ENCODE measurements at places on chromosomes 1 and 21.
A peak's percentile ranks its signal among the peaks of the same experiment; 100 is the strongest.

- DNase-seq: no peak
Observed at GRCh38 chr1:160277987-160278386, 6.9 kb downstream of the PEX19 start.

DNA sequence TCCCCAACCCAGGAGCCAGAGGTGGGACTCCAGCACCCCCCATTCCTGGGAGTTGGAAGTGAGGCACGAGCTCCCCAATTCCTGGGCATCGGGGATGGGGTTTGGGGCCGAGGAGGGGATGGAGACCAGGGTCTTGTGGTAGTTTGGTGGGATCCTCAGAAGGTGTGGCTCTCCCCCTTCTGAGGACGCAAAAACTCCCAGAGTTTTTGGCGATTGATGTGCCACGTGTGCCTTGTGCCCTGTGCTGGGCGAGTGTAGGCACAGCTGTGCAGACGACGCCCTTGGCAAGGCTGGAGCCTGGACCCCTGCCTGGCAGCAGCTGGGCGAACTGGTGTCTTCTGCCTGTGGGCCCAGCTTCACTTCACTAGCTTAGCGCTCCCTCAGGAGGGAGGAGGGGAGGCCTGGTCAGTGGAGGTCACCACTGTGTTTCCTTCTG is 2.6 kb downstream of the GUK1 start:
- DNase-seq: no peak

- DNase-seq: peak; percentile 78
Observed at GRCh38 chr1:156502894-156503697, 2.5 kb upstream of the MEF2D start.

DNA sequence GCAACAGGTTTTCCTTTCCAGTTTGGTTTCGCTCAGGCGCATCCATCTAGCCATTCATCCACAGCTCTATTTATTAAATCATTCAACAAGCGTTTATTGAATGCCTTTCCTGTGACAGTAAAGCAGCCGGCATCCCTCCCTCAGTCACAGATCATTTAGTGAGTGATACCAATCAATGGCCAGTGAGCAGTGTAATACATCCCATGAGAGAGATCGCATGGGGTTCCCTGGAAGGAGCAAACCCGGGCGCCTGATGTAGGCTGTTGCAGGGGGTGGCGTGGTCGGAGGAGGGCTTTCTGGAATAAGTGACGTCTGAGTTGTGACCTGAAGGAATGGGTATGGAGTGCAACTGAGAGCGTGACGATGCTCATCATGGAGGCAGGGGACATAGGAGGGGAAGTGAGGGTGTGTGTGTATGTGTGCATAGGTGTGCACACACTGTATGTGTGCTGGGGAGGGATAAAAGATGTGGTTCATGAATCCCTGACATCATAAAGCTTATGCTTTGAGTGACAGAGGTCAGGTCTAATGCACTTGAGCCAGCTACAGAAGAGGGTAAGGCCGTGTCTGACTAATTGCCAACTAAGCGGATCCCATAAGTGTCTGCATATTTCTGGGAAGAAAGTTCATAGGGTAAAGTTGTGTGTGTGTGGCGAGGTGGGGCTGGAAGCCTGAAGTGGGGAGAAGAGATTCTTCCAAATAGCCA is 6.6 kb downstream of the FCMR start:
- no peak for DNase-seq

DNA sequence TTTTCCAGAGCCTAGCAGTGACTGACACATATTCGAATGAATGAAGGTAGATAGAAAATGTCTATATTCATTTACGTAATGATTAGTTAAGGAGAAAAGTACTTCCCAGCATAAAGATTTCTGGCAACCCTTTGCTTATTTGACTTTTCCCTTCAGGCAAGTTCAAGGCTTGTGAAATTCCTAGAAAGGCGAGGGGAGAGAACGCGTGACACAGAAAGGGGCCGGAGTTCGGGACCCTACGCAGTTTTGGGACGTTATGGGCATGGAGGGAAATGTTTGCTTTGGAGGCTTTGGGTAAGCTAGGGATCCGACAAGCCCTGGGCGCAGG is 472 bp upstream of the USP25 start:
- no peak for DNase-seq

- DNase-seq: no peak
Observed at GRCh38 chr1:211247921-211248320, 11.2 kb upstream of the RCOR3 start.

- DNase-seq: no peak
Observed at GRCh38 chr1:223718850-223719249, 6.5 kb downstream of the CAPN2 start.

GRCh38 chr1:13808729-13809131 is 108.7 kb downstream of the PRDM2 start:
- no peak for DNase-seq

DNA sequence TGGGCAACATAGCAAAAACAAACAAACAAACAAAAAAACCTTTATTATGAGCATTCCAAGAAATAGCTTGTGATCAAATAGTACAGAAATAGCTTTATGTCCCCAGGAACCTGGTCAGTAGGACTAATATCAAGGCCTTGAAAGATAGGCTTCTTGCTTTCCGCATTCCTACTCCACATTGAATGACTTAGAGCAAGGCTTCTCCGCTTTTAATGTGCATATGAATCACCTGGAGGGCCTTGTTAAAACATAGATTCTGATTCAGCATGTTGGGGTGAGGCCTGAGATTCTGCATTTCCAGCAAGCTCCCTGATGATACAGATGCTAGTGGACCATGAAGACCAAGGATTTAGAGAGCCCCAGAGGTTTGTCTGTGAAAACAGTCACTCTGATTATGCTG is 17.4 kb downstream of the PLEKHA6 start:
- DNase-seq: no peak

GRCh38 chr21:38467374-38467773 is 30.9 kb downstream of the ERG start:
- no peak for DNase-seq

DNA sequence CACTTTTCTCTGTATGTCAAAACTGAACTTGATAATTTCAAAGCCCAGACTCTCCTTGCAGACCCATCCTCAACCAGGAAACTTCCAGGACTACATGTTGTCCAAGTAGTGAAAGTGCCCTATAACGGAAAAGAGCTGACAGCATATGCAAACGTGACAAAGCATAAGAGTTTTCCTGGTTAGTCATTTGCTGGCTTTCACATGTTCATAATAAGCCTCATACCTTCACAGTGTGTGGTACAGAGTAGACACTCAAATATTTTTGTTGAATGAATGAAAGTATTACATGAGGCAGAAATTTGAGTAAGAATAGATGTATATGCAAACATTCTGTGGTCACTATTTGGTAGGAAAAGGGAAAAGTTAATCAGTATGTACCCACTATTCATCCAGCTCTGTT is 473.3 kb downstream of the MRPL39 start:
- DNase-seq: peak; percentile 17

GRCh38 chr1:91640877-91641526 is 140.4 kb downstream of the CDC7 start:
- DNase-seq: no peak

DNA sequence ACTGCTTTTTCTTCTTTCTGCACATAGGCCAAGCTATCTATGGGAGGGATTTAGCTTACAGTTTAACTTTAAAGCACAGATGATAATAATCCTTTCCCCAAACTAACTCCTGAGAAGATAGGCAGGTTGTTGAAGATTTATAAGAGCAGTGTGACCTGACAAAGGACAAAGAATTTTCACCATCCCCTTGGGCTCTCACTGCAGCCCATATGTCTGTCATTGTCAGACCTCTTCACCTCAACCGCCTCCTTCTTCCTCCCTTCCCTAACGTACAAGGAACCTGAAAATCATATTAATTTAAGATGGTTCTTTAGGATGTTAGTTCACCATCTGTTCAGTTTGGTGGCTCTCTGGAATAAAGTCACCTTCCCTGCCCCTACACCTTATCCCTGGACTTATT is 5.0 kb downstream of the RNU1-2 start:
- no peak for DNase-seq

- no peak for DNase-seq
Observed at GRCh38 chr1:203559523-203559922, 65.6 kb downstream of the OPTC start.

DNA sequence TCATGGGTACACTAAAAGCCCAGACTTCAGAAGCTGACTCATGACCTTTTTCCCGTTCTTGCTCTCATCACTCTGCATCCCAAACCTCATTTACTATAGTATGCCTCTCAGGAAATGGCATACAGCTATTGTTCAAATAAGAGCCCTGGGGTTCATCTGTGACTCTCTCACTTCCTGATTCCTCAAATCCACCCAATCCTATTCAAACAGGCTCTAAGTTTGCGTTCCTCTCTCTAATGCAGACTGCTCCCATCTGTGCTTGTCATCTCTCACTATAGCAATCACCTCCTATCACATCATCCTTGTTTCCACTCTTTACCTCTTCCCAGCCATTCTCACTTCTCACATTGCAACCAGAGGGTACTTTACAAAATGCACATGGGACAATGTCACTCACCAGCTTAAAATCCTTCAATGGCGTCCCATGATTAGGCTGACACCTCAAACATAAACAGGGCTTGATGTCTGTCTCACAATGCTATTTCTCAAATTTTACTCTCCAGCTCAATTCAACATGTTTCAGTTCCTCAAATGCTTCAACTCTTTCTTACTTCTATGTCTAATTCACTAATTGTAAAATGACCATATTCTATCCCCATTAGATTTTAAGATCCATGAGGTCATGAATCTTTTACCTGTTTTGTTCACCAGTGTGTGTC is 408.4 kb downstream of the NTNG1 start:
- no peak for DNase-seq

DNA sequence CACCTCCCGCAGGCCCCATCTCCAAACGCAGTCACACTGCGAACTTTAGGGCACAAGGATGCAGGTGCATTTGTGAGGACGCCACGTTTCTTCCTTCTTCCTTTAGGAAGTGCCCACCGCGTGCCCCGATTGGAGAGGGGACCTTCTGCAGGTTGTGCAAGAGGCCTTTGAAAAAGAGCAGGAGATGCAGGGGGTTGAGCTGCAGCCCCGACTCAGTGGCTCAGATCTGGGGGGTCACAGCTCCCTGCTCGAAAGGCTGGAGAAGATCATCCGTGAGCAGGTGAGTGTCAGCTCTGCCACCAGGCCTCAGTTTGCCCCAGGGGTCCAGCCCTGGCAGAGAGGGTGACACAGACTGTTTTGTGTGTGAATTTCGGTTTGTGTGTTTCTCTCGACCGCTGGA is 31.2 kb upstream of the DIP2A start:
- DNase-seq: no peak

DNA sequence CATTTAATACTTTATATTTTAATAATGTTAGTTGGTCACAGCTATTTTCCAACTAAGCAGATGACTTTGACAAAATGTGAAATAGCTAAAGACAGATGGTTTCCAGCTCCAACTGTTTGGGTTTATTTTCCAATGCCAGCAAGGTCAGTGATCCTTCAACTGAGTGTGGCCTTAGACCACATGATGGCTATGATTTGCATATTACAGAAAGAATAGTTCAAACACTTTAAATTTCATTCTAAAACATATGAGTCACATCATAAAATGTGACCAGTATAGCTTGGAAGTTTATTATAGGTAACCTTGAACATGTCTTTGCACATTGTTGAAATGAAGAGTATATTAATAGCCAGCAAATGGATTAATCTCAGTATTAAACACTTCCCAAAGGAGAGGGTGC is 454.0 kb upstream of the C1orf87 start:
- no peak for DNase-seq

GRCh38 chr21:31349208-31349607 is 5.1 kb upstream of the TIAM1 start:
- no peak for DNase-seq

GRCh38 chr1:8974551-8974950 is 28.9 kb downstream of the CA6 start:
- no peak for DNase-seq

DNA sequence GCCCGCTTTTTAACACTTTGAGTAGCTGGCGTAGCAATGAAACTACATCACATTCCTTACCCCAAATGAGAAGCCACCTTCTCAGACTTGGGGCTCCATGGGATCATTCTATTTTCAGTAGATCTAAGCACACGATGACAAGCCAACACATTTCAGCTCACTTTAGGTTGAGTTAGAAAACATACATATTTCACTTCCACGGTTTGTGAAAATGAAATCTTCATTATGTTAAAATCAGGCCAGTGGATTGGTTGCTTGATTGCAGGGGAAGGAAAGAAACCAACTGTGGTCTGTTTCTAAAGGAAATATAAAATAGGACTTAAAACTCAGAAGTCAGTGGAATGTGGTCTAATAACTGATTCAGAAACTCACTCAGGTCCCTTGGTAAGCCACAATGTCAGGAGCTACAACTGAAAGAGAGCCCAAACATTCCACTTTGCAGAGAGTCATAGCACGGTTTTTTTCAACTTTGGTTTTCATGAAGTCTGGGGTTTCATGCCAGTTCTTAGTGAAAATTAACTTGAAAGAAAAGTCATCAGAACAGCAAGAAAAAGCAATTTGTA is 82.3 kb upstream of the TIAM1 start:
- DNase-seq: peak; percentile 65

DNA sequence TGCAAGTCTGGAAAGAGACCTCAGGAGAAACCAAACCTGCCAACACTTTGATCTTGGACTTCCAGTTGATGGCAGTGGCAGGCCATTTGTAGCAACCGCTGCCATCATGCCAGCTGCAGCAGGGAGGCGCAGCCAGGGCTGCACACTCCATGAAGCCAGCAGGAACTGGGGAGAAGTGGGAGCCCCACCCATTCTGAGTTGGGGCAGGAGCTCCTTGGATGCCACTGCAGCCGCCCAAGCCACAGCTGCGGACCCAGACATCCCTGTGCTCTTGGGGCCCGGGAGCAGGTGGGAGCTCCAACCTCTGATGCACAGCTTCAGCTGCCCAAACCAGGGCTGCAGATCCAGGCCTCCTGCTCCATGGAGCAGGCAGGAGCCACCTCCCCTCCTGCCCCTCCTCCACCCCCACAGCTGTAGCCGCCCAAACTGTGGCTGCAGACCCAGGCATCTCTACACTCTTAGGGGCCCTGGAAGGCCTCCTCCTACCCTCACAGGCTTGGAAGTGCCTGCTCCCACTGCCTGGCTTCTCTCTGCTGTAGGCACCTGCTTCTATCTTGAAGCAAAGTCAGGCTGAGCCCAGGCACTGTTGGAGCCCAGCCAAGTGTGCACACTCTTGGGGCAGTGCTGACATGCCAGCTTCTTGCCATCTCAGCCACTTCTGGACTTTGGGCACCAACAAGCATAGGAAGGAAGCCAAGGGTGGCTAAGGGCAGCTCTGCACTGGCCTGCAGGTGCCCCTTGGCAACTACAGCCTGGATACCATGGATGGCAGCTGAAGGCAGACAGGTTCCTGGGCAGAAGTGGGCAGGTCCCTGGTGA is 20.0 kb upstream of the DISP1 start:
- no peak for DNase-seq
